ENCODE measurements at places on chromosomes 1 and 21.

DNA sequence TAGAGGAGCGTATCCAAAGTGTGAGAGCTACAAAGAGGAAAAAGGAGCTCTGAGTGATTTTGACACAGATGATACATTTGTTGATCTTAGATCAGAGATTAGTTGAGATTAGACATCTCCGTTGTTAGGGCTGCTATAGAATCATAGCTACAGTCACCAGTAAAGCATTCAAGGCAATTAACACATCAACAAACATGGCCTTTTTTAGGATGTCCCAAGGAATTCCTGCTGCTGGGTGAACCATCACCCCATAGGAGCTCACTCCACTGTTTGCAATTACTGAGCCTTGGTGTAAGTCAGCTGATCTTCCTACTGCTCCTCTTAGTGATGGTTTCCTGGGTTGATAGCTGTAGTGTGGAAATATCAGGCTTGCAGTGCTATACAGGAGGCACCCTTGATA is 6.7 kb upstream of the RSRP1 start:
- no peak for DNase-seq
- H3K4me3 ChIP-seq, result no peak overlapping the region
- H3K4me1 ChIP-seq, result peaks cover 28% of the 10 kb centered on the region
- no peak overlapping the region for H3K27ac ChIP-seq
- no peaks in the 10 kb centered on the region for H3K36me3 ChIP-seq

- DNase-seq, result no peak
- no peak overlapping the region for H3K4me3 ChIP-seq
- no peaks in the 10 kb centered on the region for H3K27me3 ChIP-seq
- H3K4me1 ChIP-seq, result no peaks in the 10 kb centered on the region
- no peaks in the 10 kb centered on the region for H3K36me3 ChIP-seq
- no peak overlapping the region for H3K27ac ChIP-seq
These were observed 38.9 kb downstream of the LEPR start for GRCh38 chr1:65459397-65459768.

DNA sequence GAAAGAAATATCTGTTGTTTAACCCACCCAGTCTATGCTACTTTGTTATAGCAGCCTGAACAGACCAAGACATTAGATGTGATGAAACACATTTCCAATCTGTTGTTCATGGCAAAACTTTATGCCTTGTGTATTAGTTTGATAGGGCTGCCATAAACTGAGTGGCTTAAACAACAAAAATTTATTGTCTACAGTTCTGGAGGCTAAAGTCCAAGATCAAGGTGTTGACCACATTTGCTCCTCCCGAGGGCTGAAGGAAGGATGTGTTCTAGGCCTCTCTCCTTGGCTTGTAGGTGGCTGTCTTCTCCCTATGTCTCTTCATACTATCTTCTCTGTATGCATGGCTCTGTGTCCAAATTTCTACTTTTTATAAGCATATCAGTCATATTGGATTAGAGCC is 94.1 kb upstream of the HIVEP3 start:
- no peaks in the 10 kb centered on the region for H3K4me1 ChIP-seq
- no peak for DNase-seq
- H3K27ac ChIP-seq, result no peak overlapping the region
- no peaks in the 10 kb centered on the region for H3K36me3 ChIP-seq
- no peaks in the 10 kb centered on the region for H3K27me3 ChIP-seq

GRCh38 chr1:48665708-48666407 is 110.8 kb downstream of the BEND5 start:
- DNase-seq, result no peak
- no peaks in the 10 kb centered on the region for H3K36me3 ChIP-seq
- H3K27me3 ChIP-seq, result no peaks in the 10 kb centered on the region
- H3K4me3 ChIP-seq, result no peak overlapping the region
- H3K4me1 ChIP-seq, result no peaks in the 10 kb centered on the region

DNA sequence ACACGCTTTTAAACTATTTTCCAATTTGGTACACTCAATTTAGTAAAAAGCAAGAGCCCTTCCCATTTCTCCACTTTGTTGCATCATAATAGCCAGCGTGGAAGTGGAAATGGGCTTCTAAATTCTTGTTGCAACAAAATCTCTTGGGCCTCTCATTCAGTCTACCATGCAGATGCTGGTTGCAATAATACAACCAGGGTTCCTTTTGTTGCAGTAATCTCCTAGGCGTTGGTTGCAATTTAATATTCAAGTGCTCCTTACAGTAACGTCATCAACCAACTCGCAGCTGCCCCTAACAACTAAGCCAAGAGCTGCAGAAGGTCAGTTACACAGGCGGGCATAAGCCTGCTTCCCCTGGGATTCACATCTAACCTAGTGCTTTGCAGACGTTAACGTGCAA is 2.7 kb upstream of the HDGF start:
- no peaks in the 10 kb centered on the region for H3K36me3 ChIP-seq
- H3K4me3 ChIP-seq, result no peak overlapping the region
- no peaks in the 10 kb centered on the region for H3K27me3 ChIP-seq
- no peak for DNase-seq

DNA sequence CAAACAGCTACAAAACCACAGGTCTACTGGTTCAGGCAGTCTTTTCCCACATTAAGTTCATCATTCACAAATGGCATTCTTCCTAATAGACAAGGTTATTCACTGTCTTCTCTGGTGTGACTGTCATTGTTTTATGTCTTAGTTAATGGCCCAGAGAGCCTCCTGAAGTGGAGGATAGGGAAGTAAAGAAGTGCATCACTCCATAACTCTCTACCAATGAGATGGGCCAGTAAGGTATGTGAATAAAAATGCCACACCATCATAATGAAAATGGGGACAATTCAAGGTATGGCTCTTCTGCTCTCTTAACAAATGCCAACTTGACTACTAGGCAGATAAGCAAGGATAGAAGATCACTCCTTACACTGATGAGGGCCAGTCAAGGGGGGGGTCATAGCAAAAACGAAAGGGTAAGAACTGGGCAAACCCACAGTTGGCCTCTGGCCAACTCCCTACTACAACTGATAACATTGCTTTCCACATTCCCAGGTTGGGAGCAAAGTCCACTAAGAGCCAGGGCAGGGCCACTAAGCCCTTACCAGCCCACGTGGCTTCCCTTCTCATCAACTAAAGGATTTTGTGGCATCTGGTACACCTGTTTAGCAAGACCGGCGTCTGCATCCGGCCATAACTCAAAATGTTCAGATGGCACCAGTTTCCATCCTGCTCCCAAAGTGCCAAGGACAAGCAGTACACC is 10.0 kb downstream of the PABPC4 start:
- no peak overlapping the region for H3K27ac ChIP-seq
- no peak overlapping the region for H3K4me3 ChIP-seq
- no peaks in the 10 kb centered on the region for H3K27me3 ChIP-seq

- no peak overlapping the region for H3K27ac ChIP-seq
- DNase-seq, result no peak
- no peak overlapping the region for H3K4me3 ChIP-seq
- no peaks in the 10 kb centered on the region for H3K4me1 ChIP-seq
These were observed 72.5 kb upstream of the MORC3 start for GRCh38 chr21:36247316-36248010.

GRCh38 chr1:196951711-196952394 is 8.3 kb downstream of the CFHR2 start:
- H3K4me3 ChIP-seq, result no peak overlapping the region
- H3K4me1 ChIP-seq, result no peaks in the 10 kb centered on the region
- H3K27ac ChIP-seq, result no peak overlapping the region
- H3K36me3 ChIP-seq, result no peaks in the 10 kb centered on the region

- H3K36me3 ChIP-seq, result no peaks in the 10 kb centered on the region
- H3K4me1 ChIP-seq, result peaks cover 16% of the 10 kb centered on the region
- H3K4me3 ChIP-seq, result no peak overlapping the region
- DNase-seq, result no peak
- H3K27ac ChIP-seq, result no peak overlapping the region
- no peaks in the 10 kb centered on the region for H3K27me3 ChIP-seq
These were observed 40.2 kb upstream of the CAMTA1 start for GRCh38 chr1:6745073-6745472.

- no peaks in the 10 kb centered on the region for H3K27me3 ChIP-seq
- no peak overlapping the region for H3K4me3 ChIP-seq
- no peaks in the 10 kb centered on the region for H3K36me3 ChIP-seq
- no peaks in the 10 kb centered on the region for H3K4me1 ChIP-seq
These were observed 18.0 kb upstream of the MFSD2A start for GRCh38 chr1:39936724-39937491.

DNA sequence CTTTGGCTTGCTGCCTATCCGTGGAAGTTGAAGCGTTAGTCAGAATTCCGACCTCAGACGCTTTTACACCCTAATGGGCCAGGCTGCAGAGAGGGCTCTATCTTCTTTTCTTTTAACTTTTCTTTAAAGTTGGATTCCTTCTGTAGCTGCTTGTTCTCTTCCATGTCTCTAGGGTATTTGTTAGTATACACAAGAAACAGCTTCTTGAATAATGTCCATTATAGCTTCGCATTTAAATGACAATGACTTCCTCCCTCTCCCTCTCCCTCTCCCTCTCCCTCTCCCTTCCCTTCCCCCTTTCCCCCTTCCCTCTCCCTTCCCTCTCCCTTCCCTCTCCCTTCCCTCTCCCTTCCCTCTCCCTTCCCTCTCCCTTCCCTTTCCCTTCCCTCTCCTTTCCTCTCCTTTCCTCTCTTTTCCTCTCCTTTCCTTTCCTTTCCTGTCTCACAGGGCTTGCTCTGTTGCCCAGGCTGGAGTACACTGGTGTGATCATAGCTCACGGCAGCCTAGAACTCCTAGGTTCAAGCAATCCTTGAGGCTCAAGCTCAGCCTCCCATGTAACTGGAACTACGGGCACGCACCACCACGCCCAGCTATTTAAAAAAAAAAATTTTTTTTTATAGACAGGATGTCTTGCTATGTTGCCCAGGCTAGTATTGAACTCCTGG is 33.0 kb downstream of the RIPPLY3 start:
- H3K4me1 ChIP-seq, result no peaks in the 10 kb centered on the region
- no peaks in the 10 kb centered on the region for H3K27me3 ChIP-seq
- H3K4me3 ChIP-seq, result no peak overlapping the region
- no peak overlapping the region for H3K27ac ChIP-seq
- no peak for DNase-seq
- H3K36me3 ChIP-seq, result no peaks in the 10 kb centered on the region

GRCh38 chr1:111778066-111778465 is 22.4 kb downstream of the DDX20 start:
- no peaks in the 10 kb centered on the region for H3K4me1 ChIP-seq
- no peak for DNase-seq
- H3K36me3 ChIP-seq, result no peaks in the 10 kb centered on the region
- no peaks in the 10 kb centered on the region for H3K27me3 ChIP-seq
- no peak overlapping the region for H3K27ac ChIP-seq
- no peak overlapping the region for H3K4me3 ChIP-seq

GRCh38 chr1:91619881-91620280 is 119.2 kb downstream of the CDC7 start:
- H3K36me3 ChIP-seq, result no peaks in the 10 kb centered on the region
- H3K27me3 ChIP-seq, result no peaks in the 10 kb centered on the region
- peaks cover 24% of the 10 kb centered on the region for H3K4me1 ChIP-seq
- DNase-seq, result no peak
- H3K27ac ChIP-seq, result no peak overlapping the region
- H3K4me3 ChIP-seq, result no peak overlapping the region

DNA sequence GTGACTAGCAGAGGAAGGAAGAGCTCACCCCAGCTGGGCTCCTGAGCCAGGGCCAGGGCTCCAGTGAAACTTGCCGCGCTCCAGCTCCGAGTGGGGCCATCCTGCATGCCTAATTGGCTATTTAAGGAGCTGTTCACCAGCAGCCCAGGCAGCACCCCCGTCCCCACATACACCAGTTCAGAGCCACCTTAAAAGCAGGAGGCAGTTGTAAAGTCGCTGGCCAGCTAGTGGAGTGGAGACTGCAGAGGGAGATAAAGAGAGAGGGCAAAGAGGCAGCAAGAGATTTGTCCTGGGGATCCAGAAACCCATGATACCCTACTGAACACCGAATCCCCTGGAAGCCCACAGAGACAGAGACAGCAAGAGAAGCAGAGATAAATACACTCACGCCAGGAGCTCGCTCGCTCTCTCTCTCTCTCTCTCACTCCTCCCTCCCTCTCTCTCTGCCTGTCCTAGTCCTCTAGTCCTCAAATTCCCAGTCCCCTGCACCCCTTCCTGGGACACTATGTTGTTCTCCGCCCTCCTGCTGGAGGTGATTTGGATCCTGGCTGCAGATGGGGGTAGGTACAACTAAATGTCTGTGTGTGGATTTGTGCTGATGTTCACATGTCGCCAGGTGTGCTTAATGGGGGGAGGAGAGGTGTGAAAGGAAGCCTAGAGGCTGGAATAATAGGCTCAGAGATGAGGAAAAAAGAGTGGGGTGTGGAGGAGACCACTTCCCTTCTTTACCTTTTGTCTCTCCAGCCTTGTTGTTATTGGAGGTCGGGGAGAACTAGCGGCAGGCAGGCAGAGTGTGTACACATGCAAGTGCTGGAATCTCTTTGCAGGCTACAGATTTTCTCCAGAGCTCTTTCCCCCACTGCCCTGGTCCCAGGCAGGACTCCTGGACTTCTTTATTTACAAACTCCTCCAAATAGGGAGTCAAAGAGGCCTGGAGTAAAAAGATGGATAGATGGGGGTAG is at the start of gene CA14:
Gene CA14 (plus strand): TSS at position 151 of the 962 bp plus-strand sequence. CDS start 355 bp downstream, at position 506.
- no peaks in the 10 kb centered on the region for H3K36me3 ChIP-seq
- H3K4me3 ChIP-seq, result no peak within 1 kb of the TSS
- no peaks in the 10 kb centered on the region for H3K27me3 ChIP-seq
- no peak within 1 kb of the TSS for H3K27ac ChIP-seq
- DNase-seq, result no peak
- H3K4me1 ChIP-seq, result peaks cover 10% of the 10 kb centered on the region

- H3K27ac ChIP-seq, result no peak overlapping the region
- H3K4me3 ChIP-seq, result no peak overlapping the region
These were observed 111.7 kb downstream of the GLUL start for GRCh38 chr1:182279724-182280503.

DNA sequence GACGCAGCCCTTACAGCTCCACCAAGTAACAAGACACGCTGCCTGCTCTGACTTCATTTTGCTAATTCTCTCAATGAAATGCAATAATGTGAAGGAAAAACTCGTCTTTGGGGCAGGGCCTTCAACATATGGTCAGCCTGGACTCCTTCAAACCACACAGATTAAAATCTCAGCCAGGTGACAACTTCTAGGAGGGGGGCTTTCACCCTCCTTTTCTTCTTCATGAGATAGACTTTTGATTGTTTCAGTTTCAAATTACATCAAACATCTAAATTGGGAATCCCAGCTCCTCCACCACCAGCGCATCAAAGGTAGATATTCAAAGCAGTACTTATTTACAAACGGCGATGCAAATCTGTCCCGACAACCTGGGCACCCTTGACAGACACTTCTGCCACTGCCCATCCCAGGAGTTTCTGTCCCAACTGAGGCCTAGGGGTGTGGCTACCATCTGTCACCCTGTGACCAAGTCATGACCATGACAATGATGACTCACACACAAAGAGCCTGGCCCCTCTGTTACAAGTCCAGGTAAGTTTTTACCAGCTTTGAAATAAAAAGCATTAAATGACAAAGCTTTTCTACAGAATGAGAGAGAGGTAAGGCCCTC is 29.7 kb downstream of the SSBP3 start:
- no peak overlapping the region for H3K4me3 ChIP-seq
- H3K4me1 ChIP-seq, result peaks cover 3% of the 10 kb centered on the region
- no peak overlapping the region for H3K27ac ChIP-seq
- peaks cover 6% of the 10 kb centered on the region for H3K36me3 ChIP-seq
